ENCODE measurements at places on chromosomes 16 and 17.

DNA sequence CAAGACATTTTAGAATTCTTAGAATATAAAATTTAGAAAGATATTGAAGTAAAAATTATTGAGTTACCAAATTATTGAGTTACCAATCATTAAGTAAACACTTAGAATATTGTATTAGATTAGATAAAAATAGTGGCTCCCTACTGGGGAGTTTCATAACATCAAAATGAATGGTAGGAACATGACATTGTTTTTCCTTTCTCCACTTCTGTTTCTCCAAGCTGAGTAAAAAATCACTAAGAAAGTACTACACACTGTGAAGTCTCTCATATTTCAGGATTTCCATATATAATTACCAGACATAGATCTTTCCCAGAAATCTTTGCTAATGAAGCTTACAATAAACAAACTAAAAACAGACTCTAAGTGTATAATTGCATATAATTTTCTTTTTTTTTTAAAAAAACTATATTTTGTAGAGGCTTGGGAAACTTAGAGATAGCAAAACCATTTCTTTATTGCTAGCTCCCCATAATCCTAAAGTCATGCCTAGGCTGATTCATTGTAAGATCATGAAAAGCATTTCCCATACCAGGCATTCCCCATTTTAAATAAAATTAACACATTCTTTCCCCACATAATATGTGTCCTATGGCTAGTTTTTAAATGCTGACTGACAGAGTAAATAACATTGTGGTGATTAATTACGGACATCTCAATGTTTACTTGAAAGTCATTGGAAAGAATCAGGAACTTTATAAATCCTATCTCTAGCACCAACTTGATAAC, 1408.7 kb upstream of the GOT2 start:
- DNase-seq: no peak

GRCh38 chr17:4717791-4718190, 7.4 kb downstream of the ARRB2 start:
- DNase-seq: no peak

GRCh38 chr16:25157271-25157875, 45.8 kb downstream of the LCMT1 start:
- no peak for DNase-seq

DNA sequence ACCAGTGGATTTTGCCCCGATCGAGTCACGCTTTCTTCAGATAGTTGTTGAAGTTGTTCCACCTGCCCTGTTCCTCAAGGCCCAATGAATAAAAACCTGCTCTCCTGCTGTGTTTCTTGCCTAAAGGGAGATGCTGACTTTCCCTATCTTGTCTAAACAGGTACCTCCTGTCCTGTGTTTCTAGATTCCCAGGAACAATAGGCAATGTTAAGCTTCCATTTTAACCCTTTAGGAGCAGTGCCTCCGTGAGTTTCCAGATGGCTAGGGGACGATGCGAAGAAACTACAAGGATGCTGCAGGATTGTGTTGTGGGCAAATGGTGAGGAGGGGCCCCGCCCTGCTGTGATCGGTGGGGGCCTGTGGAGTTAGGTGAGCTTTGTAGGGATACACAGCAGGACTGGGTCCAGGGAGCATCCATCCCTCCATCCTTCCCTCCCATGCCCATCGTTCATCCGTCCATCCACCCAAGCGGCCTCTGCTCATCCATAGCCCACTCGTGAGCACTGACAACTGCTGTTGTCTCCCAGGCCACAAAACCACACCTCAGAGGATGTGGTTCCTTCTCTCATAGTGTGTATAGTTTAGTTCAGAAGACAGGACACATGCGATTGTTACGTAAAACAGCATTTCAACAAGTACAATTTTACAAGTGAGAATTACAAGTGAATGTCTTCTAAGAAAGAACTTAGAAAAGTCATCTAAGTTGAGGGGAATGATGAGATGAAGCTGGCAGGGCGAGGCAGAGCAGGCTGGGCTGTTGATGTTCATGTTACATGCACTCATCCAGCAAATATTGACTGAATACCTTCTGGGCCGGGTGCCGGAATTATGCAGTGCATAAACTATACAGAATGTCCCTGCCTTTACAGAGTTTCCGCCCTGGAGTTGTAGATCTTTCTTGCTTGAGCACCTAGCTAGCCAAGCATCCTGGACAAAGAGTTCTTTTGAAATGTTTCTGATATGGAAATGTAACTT, 5.2 kb downstream of the ARSG start:
- peak; percentile 82 for DNase-seq

DNA sequence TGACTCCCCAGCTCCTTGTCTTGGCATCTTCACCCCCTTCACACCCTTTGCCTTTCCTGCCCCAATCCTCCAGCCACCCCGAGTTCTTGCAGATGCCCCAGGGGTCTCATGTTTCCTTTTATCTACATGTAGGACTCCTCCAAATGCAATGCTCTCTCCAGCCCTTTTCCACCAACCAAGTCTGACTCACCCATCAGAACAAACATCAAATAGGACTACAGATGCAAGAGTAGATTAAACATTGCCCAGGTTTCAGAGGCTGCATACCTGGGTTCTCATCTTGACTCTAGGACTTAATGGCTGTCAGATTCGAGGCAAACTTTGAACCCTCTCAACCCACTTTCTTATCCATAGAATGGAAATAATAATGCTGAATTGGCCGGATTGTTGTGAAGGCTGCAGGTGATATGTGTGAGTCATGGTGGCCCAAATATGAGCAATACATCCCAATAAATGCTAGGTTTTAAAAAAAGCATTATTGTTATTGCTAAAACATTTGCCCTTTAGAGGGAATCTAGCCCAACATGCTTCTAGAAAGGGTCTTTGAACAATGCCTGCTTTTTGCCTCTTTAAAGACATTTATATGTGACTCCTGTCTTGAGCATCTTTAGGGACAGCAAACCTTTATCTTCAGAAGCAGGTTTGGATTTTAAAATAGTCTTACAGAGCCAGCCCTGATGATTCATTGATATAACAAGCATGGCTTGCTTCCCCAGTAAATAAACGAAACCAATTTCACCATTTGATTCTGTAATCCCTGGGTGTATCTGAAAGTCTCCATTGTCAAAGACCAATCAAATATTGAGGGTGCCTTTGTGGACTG, 310.1 kb downstream of the FOXL1 start:
- no peak for DNase-seq

GRCh38 chr17:81264640-81265039, 25.5 kb downstream of the NDUFAF8 start:
- no peak for DNase-seq

DNA sequence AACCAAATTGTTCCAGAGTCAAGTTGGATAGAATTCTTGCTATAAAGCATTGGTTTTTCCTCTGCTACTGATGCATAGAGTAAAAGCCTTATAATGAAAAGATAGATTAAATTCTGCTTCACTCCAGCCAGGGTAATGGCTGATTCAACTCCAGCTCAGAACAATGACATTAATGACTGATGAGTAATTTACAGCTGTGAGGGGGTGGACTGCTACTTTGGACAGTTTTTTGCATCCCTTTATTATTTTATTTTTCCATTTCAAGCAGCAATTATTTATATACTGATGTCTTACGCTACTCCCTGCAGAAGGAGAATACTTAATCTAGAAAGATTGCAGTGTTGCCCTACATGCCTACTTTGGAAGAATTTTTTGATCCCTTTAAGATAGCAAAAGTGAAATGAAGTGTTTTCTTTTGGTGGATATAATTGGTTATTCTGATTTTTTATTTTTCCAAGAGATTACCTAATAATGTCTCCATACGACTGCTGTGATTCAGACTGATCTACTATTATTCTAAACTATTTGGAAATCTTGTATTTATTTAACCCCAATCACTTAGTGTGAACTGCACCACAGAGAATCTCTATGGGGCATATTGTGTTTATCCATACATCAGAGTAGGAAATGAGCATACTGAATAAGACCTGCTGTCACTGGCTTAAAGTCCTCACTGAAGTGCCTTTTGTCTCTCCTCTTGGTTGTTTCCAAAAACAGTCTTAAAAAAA, 149.5 kb downstream of the TRIM37 start:
- DNase-seq: no peak

- no peak for DNase-seq
Observed at GRCh38 chr17:82938873-82939620, 99.2 kb upstream of the ZNF750 start.

GRCh38 chr17:70242781-70243437, 73.6 kb downstream of the KCNJ2 start:
- no peak for DNase-seq

GRCh38 chr16:53893731-53894435, 189.9 kb downstream of the FTO start:
- DNase-seq: no peak

- no peak for DNase-seq
Observed at GRCh38 chr17:58325289-58325726, 3.3 kb downstream of the TSPOAP1 start.

DNA sequence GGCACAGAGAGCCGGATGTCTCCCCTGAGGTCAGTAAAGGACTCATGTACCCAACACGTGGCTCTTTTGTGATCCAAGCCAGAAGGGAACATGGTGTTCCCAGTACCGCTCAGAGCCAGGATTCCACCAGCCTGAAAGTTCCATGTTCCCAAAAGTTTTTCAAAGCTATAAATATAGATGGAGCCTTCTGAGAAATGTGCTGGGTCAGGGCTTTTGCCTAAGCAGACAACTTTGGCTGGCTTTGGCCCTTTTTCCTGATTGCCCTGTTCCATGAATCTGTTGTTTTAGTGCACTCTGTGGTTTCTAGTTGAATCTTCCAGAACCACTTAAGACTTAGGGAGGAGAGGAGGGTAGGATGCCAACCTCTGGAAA, 128.5 kb upstream of the HS3ST2 start:
- DNase-seq: no peak

- DNase-seq: peak; percentile 71
Observed at GRCh38 chr16:1772362-1772907, at the start of gene EME2. Gene EME2, plus strand, starts transcription at chr16:1772810. Its CDS starts 418 bp downstream, at chr16:1773228.

DNA sequence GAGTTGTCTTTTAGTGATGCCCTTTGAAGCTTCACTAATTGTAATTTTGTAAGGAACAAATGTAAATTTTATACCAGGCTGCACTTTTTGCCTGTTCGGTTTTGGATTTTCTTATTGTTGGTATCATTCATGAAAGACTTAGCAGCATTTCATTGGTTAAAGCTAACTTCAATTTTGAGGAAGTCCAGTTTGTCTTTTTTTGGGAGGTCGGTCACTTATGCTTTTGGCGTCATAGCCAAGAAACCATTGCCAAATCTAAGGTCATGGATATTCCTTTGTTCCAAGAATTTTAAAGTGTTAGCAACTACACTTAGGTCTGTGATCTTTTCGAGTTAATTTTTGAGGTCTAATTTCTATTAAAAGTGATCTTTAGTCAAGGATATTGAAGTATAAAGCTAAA, 77.1 kb downstream of the PRKCA start:
- DNase-seq: no peak
